Karpas-422 (cell line): ENCODE measurements at places on chromosomes 2 and 18.
A peak's percentile ranks its signal among the peaks of the same experiment; 100 is the strongest.

GRCh38 chr2:152613235-152613634 lies 104.0 kb downstream of the PRPF40A start:
- no peak for DNase-seq

- no peak for DNase-seq
Observed at GRCh38 chr2:55225481-55226020, 6.5 kb downstream of the CLHC1 start.

DNA sequence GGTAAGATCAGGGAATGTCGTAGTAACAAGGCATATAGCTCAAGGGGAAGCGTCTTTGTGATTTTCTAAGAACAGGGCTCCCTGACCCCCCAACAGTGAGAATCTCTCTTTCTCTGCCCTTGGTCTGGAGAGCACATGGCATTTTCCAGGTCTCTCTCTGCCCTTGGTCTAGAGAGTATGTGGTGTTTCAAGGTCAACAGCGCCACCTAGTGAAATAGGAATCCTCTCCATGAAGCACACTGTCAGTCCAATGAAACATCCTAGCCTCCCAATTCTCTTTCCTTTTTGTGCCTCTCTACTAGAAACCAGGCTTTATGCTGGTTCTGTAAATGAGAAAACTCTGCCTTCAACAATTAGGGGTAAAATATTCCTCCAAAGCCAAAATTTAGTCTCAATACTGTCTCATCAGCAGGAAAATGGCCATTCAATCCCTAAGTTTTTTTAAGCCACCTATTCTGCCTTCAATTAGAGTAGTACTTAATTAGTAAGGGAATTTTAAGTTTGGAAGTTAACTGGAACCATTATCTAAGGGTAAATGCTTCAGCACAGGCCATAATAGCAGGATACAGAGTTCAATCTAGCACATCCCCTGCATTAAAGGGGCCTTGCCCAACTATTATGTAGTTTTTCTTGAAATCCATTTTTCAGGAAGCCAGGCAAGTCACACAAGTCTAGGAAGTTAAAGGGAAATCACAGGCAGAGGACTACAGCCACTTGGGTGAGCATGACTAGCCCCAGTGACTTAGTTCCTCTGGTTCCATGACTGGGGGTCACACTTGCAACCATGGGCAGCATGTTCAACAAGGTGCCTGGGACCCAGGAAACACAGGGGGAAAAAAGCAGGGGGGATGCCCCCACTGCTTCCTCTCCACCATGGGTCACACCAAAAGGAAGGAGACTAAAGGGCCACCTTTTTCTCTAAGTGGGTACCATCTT lies 12.4 kb downstream of the DYM start:
- DNase-seq = peak; percentile 86

DNA sequence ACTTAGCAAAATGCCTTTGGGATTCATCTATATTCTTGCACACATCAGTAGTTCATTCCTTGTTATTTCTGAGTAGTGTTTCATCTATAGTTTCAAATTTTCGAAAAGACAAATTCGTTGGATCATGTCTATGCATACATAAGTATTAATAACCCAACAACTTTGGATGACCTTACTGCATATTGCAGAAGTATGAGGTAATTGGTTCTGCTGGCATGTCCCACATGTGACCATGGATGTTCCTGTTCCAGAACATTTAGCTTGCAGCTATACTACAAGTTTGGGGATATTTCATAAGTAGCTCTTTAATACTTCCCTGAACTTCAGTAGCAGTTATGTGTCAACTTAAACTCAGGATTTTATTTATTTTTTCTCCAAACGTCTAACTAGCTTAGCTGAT lies 44.9 kb downstream of the APLF start:
- no peak for DNase-seq

DNA sequence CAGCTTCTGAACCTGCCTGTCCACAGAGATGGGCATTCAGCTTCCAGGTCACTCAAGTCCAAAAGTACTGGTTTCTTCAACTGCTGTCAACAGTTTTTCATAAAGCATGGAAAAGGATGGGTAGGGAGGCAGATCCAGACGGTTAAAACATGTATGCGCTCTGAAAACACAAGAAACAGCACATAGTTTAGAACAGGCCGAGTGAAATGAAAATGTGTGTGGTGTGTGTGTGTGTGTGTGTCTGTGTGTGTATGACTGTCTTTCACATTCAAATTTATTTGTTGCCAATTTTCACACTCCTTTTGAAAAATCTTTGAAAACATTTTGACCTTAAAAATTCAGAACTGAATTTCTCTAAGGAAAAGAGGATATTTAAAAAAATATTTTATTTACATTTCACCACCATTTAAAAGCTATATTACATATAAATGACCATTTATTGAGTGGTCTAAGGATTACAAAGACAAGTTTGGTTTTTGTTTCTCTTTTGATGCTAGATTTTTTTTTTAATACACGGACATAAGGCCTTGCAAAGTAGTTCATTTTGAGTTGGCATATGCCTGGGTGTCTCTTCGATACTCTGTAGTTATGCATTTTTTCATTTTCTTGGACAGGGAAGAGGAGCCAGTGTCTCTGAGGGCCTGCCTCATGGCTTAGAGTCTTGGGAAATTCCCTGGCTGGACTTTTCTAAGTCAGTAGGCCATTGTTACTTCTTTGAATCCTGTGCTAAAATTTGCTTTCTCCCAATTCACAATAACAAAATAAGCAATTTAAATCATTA lies 30.0 kb upstream of the STK17B start:
- no peak for DNase-seq

DNA sequence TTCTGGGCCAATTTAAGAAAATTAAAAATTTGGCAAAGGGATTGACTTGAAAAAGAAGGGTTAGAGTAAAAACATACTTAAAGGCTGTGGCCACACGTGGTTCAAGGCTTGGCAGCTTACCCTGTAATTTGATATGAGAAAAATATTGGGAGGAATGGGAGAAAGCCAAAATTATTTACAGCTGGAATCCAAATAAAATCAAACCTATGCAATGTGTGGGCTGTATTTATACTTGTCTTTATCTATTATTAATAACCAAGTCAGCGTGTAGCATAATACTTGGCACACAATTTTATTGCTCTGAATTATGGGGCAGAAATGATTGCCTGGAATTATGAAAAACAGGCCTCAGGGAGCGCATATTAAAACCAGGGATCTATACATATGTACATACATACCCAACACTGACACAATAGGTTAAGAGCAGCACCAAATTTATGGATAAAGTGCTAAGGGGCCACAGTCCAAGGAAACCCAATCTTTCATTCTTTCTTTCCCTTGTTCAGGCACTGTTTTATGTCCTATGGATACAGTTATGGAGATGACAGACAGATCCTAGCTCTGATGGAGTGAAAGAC lies 35.6 kb downstream of the FAM124B start:
- DNase-seq = no peak

DNA sequence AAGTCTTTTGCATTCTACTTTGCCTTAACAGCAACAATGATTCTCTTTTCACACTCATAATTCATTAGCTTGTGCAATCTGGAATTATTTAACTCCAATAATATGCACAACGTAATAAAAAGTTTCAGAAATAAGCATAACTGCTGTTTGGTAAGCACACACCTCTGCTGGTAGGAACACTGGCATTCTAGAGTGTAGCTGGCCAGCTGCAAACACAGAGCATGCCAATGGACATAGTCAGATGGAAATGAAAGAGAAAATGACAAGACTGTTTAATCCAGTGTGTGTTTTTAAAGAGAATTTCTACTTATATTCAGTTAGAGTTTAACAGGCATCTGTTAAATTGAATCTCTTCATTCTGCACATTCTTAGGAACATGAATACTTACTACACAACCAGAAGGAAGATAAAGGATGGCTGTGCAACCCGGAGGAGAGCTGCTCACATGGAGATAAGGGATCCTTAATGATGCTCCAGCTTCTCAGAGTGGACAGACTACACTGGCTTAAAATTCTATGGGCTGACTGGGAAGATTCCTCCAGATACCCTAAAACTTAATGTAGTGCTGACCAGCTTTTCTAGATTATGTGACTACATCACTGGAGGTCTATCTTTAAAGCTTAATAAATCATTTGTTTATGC lies 94.6 kb upstream of the CHAC2 start:
- no peak for DNase-seq

DNA sequence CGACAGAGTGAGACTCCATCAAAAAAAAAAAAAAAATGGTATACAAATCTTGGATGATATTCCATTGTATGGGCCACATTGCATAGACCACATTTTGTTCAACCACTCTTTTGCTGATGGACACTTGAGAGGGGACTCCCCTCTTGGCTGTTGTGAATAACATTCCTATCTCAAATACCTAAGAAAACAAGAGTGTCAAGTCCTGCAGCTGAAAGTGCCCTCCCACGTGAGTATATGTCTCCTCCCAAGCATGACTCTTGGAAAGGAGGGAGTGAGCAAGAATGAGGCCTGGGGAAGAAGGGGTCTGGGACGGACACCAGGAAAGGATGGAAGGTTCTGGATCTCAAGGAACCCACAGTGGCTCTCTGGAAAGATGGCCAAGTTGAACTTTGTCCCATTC lies 36.0 kb upstream of the NPAS2 start:
- no peak for DNase-seq
